ENCODE measurements at places on chromosomes 1 and 21.

DNA sequence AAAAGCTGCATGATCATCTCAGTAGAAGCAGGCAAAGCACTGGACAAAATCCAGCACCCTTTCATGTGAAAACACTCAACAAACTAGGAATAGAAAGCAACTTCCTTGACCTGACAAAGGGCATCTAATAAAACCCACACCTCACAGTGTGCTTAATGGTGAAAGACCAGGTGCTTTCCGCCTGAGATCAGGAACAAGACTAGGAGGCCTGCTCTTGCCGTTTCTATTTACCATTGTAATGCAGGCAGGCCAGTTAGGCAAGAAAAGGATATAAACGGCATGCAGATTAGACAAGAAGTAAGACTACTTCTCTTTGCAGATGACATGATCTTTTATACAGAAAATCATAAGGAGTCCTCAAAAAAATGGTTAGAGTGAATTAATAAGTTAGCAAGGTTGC, 37.2 kb downstream of the SLC37A1 start:
- DNase-seq, result no peak

DNA sequence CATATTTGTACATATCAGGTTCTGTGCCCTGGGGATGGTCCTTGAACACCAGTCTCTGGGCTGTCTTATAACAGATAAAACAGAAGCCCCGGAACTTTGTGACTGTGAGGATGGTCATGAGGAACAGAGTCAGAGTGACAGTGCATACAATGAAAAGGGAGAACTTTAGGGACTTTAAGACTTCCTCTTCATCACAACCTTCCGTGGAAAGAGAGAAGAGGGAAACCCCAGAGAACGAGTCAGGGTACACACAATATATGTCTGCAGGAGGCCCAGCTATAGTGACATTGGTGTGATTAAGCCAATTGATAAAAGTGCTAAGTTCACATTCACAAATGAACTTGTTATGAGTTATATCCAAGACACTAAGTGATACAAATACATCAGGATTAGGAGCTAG, 32.1 kb downstream of the TLR5 start:
- DNase-seq, result no peak

GRCh38 chr1:185468626-185469025, 151.6 kb upstream of the IVNS1ABP start:
- DNase-seq, result no peak

DNA sequence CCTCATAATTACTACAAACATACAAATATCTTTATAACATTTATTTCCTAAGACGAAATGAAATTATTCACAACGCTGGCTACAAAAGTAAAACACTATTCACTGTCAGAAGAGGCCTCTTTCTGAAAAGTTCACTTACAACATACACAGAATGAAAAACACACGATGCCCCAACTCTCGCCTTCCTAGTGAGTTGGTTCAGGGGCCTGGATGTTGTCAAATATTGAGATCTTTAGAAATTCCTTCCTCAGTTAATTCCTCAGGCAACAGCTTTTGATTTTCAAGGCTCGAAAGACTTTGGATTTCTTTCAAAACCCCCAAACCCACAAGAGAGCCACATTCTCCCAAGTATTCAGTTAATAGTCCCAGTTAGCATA, 14.2 kb upstream of the KCNE1 start:
- DNase-seq, result no peak

DNA sequence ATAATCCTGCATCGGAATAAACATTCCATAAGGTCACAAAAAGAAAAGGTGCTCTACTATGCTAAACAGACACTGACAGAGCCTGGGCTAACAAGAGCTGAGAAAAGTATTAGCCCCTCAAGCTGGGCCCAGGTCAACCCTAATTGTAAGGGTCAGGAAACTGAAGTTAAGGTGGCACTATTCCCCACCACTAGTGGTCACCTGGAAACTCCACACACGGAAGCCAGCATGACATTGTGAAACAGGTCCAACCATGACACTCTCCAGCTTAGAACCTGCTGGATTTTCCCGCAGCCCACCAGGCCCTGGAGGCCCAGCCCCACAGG, 1.2 kb downstream of the PTTG1IP start:
- no peak for DNase-seq

DNA sequence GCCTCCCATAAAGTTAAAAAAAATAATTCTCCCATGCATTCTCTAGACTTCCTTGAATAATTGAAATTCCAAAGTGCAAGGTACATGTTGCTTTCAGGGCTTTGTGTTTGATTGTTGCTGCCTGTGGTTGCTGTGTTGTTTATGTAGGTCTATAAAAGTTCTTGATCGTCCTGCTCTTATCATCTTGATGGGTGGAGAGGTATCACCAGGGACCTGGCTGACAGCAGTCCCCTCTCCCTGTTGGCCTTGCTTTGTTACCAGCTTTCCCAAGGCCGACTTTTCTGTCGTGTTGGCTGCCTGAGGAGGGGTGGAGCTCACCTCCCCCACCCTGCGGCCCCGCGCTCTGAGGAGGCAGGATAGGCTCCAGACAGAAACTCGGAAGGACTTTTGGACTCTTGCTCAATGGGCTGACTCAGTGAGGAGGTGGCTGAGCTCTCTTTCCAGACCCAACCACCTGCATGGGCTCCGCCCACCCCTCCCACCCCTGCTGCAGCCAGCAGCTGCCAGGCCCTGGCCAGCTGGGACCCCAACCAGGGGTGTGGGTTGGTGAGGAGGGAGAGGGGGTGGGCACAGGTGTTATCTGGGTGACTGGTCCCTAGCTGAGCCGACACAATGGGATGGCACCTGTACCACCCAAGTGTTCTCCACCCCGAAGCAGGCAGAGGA, 2.0 kb downstream of the INAVA start:
- no peak for DNase-seq

DNA sequence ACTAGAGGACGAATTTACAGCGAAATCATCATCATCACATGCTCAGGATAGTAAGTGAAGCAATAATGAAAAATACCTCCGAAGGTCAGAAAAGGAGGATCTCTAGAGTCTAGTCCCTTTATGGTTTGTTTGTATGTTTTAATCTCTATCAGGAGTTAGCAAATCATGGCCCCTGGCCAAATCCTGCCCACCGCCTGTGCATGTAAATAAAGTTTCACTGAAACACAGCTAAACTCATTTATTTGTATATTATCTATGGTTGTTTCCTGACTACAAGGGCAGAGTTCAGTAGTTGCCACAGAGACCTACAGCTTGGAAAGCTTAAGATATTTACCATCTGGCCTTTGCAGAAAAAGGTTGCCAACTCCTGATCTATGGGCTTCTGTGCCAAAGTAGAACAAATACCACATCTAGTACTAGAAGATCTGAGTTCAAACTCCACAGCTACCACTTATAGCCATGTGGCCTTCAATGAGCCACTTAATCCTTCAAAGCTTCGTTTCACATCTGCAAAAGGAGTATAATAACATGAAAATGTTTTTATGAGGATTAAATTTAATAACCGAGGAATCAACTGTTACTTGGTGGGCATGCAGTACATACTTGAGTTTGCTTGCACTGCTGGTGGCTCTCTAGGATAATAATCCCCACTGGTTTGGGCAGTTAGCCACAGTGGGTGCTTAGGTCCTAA, 94.0 kb upstream of the KIF26B start:
- no peak for DNase-seq

GRCh38 chr1:5983361-5984103, 8.7 kb downstream of the NPHP4 start:
- DNase-seq, result no peak

GRCh38 chr1:115160728-115161127, 71.4 kb upstream of the TSPAN2 start:
- DNase-seq, result no peak
